T-cell (primary cell): ENCODE measurements at places on chromosomes 5 and 9. TPM values are rescaled to one million over a fixed set of nuclear protein-coding genes. Genes with fewer than 3 reads are reported as not detected.

The DRD1 gene
- total RNA-seq = not detected

The GABRA6 gene
- total RNA-seq = not detected

The SVEP1 gene
- total RNA-seq = 0.10 TPM

The TPM2 gene
- total RNA-seq = 21.4 TPM

The SPINK7 gene
- total RNA-seq = not detected

GRCh38 chr5:73897893-73898292 lies 271.9 kb downstream of the ARHGEF28 start:
- no peak overlapping the region for H3K27ac ChIP-seq
- no peak for DNase-seq
- H3K4me3 ChIP-seq = no peak overlapping the region
- H3K4me1 ChIP-seq = no peaks in the 10 kb centered on the region
- H3K27me3 ChIP-seq = peaks cover 10% of the 10 kb centered on the region

DNA sequence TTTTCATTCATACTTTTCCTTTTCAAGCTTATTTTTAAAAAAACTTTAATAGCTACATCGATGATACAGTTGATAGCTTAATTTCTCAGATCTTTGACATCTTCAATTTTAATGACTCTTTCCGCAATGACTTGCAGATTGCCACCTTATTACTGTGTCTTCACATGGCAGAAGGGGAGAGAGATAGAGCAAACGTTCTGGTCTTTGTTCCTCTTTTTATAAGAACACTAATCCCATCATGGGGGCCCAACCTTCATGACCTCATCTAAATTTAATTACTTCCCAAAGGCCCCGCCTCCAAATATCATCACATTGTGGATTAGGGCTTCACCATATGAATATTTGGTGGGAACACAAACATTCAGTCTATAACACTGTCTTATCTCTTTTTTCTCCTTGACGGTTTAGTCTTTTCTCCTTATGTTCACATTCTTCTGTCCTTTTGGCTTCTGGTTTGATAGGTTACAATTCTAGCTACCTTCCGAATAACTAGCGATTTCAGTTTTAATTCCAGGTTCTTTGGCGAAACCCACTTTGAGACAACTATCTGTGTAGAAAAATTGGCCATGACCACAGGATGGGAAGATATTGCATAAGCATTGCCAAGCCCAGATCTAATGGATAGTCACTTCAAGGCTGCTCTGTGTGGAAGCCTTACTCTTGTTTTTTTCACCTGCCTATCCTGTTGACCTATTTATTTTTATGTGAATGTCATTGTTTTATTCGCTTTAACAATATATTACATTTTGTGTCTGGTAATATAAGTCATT lies 5.0 kb downstream of the ZNF189 start:
- H3K36me3 ChIP-seq = peaks cover 13% of the 10 kb centered on the region
- H3K4me1 ChIP-seq = peaks cover 15% of the 10 kb centered on the region
- H3K27ac ChIP-seq = no peak overlapping the region
- DNase-seq = no peak
- no peak overlapping the region for H3K4me3 ChIP-seq

- H3K4me3 ChIP-seq = no peak overlapping the region
- no peaks in the 10 kb centered on the region for H3K27me3 ChIP-seq
- no peak overlapping the region for H3K27ac ChIP-seq
- no peak for DNase-seq
- H3K4me1 ChIP-seq = no peaks in the 10 kb centered on the region
- H3K36me3 ChIP-seq = peaks cover 5% of the 10 kb centered on the region
Observed at GRCh38 chr5:81207009-81207408, 26.1 kb upstream of the CKMT2 start.

GRCh38 chr9:79701651-79702050 lies 129.9 kb downstream of the TLE4 start:
- H3K36me3 ChIP-seq = no peaks in the 10 kb centered on the region
- no peak for DNase-seq
- H3K4me1 ChIP-seq = no peaks in the 10 kb centered on the region
- H3K27me3 ChIP-seq = no peaks in the 10 kb centered on the region
- H3K4me3 ChIP-seq = no peak overlapping the region

DNA sequence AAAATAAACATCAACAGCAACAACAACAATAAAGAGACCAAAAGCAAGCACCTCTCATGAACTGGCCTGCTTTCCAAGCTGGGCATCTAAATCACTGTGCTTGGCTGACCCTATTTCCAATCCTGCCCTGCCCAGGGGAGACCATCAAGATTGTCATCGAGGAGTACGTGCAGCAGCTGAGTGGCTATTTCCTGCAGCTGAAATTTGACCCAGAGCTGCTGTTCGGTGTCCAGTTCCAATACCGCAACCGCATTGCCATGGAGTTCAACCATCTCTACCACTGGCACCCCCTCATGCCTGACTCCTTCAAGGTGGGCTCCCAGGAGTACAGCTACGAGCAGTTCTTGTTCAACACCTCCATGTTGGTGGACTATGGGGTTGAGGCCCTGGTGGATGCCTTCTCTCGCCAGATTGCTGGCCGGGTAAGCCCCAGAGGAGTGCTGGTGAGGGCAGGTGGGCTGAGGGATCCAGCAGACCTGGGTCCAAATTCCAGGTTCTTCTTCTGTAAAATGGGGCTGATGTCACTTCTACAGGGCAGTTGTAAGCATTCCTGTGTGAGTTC lies 15.6 kb downstream of the PTGS1 start:
- H3K27me3 ChIP-seq = no peaks in the 10 kb centered on the region
- no peak for DNase-seq
- no peaks in the 10 kb centered on the region for H3K4me1 ChIP-seq
- no peak overlapping the region for H3K4me3 ChIP-seq
- H3K27ac ChIP-seq = no peak overlapping the region
- no peaks in the 10 kb centered on the region for H3K36me3 ChIP-seq

GRCh38 chr5:72908664-72909063 lies 47.2 kb upstream of the FCHO2 start:
- H3K36me3 ChIP-seq = peaks cover 11% of the 10 kb centered on the region
- H3K4me1 ChIP-seq = no peaks in the 10 kb centered on the region
- H3K4me3 ChIP-seq = no peak overlapping the region
- DNase-seq = no peak
- H3K27me3 ChIP-seq = no peaks in the 10 kb centered on the region

DNA sequence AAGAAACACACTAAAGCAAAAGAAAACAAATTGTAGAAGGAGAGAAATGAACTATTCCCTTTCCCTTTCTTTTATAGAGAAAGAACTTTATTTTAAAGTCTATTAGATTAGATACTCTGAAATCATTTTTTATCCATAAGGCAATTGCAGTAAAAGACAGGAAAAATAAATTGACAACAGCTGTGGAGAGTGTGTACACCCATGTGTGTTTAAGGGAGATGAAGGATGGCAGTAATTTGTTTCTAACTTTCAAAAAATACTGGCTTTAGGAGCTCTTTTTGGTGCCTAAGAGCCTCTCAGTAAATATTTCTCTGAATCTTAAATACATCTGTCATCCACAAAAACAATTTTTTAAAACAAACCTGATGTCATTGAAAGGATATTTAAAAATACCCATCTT lies 18.3 kb upstream of the ARL14EPL start:
- DNase-seq = no peak
- no peak overlapping the region for H3K27ac ChIP-seq
- H3K36me3 ChIP-seq = no peaks in the 10 kb centered on the region
- no peak overlapping the region for H3K4me3 ChIP-seq
- no peaks in the 10 kb centered on the region for H3K4me1 ChIP-seq

DNA sequence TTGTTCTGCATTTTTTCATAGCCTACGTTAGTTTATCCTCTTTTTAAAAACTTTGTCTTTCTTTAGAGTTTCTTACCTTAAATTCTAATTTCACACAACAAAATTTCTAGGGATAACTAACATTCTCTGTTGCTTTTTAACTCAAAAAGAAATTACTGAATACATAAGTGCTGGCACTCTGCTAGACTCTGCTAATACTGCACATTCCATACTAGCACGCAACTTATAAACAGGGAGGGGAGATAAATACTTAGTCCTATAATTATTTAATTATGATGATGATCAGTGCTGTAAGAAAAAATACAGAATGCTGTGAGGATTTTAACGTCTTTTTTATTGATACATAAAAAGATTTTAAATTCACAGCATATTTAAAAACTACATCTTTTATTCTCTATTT lies 25.1 kb downstream of the RNF145 start:
- DNase-seq = no peak
- H3K4me1 ChIP-seq = peaks cover 10% of the 10 kb centered on the region
- H3K27me3 ChIP-seq = no peaks in the 10 kb centered on the region
- H3K4me3 ChIP-seq = no peak overlapping the region
- H3K36me3 ChIP-seq = no peaks in the 10 kb centered on the region

DNA sequence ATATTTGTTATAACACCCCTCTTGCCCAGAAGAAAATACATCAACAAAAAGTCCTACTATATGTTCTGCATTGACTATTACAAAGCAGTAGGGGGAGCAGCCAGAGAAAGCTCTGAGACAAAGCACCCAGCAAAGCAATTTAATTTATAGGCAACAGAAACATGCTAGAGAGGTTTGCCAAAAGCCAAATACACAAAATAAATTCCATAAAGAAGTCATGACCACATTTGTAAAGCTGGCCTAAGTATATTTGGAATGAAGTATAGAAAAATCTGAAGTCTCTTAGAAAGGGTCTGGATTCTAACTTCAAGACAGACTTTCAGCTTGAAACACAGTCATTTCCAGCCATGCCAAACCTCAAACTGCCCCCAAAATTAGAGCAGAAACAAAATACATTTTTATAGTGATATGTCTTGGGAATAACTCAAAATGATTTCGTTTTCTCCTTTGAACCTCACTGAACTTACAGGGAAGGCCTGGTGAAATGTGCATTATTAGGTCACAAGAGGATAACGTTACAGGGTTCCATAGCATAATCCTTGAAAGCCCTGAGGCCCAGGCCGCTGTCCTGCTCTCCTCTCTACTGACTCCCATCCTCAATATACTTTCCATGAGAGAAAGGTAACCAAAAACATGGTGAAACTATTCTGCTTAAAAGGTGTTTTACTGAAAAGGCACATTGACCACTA lies 451.8 kb downstream of the RAB3C start:
- peak overlapping the region; percentile 10 for H3K4me3 ChIP-seq
- H3K36me3 ChIP-seq = peaks cover 4% of the 10 kb centered on the region
- no peak for DNase-seq
- H3K27me3 ChIP-seq = no peaks in the 10 kb centered on the region
- H3K27ac ChIP-seq = peak overlapping the region; percentile 23
